ENCODE measurements at places on chromosomes 2 and 18.

DNA sequence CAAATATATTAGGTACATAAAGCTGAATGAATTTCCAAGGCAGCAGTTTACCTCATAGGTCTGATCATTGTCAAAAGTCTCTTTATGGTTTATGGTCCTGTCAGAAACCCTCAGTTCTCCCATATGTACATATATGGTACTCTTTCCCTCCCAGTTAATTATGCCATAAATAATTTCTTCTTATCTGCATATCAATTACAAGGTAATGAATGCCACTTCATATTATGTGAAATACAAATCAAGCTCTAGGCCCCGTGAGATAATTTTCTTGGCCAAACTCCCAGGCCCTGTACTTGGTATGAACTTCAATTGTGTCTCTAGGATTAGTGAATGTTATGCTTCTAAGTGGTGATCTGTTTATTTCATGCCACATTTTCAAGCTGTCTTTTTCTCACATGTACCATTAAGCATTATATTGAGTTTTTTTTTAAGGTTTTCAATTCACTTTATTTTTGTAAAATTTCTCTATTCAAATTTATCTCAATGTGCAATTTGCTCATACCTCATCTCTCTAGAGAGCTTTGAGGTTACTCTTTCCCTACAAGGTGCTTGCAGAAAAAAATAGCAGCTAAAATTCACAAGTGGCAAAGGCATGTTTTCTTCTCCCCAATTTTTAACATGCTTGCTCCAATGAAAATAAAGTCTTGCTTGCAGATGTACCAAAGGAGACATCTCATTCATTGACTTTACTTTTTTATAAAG, 430.6 kb upstream of the VRK2 start:
- no peak for DNase-seq

GRCh38 chr2:6667326-6667725, 198.4 kb downstream of the CMPK2 start:
- no peak for DNase-seq

- no peak for DNase-seq
Measured at GRCh38 chr18:26057344-26057773, 33.1 kb downstream of the SS18 start.

- no peak for DNase-seq
Measured at GRCh38 chr18:79942786-79943607, 8.5 kb downstream of the SLC66A2 start.

DNA sequence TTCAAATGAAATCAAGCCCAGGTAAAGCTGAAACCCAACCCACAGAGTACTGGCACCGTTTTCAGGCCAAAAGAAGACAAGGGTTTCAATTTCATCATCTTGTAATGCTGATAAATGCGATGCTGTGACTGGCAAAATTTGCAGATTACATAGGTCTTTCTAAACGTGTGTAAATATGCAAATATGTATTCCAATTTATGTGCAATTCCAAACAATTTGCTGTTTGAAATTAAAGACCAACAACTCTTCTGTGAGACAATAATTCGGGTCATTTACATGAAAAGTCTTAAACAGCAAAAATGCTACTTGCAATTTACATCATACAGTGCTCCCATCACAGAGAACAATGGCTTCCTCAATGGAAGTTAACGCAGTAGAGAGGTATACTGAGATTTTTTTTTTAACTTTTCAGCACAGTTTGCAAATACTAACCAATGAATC, 2.8 kb upstream of the ZNF532 start:
- no peak for DNase-seq

DNA sequence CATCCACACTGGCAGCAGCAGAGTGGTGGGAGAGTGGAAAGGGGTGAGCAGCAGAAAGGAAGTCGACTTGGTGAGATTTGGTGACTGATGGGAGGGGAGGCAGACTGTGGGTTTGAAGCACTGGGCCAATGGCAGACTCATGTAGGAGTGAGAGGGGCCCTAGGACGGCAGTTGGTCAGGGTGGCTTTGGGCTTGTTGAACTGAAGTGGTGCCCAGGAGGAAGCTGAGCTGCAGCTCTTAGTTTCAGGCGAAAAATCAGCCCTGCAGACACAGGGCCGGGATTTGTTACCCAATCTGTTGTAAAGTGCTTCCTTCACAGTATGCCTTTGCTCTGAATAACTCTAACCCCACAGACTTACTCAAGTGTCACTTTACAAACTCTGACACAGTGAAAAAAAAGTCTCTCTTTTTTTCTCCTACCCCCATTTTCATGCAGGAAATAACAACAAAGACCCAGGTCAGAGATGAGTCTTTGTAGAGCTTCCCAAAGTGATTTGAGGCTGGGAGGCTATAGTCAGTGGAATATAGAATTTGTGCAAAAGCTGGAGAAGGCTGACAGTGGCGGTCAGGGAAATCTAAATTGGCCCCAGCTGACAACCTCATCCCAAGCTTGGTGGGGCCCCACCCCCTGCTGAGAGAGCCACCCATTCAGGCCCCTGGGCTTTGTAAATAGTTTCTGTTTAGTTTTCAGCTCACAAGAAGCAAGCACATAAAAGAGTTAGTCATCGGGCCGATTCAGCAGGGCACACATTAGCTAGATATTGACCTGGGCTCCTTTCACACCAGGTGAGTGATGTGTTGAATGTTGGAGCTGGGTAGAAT, 226.9 kb downstream of the VAPA start:
- peak; percentile 49 for DNase-seq

DNA sequence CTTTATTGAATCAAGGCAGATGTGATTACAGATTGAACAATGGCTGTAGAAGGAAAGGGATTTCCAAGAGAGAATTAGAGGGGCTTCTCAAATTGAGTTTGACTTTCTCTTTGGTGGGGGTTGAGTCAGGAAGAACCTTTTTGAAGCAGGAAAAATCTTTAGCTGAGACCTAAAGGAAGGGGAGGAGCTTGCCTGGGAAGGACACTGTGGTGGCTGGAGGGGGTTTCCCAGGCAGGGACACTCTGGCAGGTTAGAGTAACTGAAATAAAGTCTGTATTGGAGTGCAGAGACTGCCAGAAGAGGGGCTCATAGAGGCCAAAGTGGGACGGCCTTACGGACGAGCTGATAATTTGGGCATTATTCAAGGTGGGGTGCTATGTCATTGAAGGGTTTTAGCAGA, 69.3 kb downstream of the NEDD4L start:
- no peak for DNase-seq

DNA sequence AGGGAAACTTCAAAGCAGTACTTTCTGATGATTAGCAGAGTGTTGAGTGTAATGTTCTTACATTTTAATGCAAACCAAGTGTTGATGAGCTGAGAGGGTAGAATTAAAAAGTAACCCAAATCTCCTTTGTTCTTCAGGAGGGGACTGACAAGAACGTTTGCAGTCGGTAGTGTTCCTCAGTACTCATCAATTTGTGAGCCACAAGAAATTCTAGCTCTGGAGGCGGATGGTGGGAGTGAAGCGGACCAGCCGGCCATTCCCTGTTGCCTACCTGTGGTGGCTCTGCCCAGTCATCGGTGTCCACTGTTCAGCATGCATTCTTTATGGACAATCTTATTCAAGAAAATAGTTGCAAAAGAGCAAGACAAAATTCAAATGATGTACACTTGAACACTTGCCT, 438.6 kb upstream of the POU3F3 start:
- no peak for DNase-seq

GRCh38 chr2:169173876-169174275, 104.5 kb downstream of the DHRS9 start:
- no peak for DNase-seq

GRCh38 chr2:33477473-33478468, 1.3 kb downstream of the RASGRP3 start:
- no peak for DNase-seq

GRCh38 chr18:6891788-6892187, 162.3 kb downstream of the ARHGAP28 start:
- DNase-seq = no peak

DNA sequence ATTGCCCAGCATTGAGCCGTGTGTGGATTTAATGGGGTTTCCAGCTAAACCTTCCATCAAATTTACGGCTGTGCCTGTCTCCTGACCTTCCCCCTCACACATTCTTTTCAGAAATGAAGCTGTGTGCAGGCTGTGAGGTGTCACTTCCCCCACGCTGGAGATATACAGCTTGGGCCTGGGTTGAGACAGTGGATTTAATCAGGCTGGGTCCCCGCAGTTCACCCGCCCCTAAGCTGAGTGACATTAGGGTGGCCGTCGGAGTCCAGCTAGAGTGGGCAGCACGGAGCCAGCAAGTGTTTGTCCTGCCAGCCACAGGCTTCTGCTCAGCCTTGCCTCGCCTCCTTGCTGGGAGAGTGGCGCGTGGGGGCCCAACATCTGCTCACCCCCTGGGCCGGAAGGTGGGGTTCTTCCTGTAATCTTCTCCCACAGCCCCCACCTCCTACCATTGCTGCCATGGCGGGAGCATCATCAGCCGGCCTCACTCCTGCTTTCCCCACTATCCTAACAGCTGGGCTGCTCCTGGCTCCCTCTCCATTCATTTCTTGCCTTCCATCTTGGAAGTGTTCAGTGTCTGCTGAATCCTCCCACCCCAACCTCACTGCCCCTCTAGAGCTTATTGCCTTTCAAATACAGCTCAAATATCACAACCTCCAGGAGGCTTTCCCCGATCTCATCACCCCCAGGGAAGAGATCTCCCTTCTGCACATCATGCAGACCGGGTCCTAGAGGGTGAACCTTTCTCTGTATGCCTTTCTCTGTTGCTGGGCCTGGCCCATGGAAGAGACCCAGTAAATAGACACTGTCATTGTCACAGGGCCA, 149.0 kb downstream of the GLI2 start:
- DNase-seq = no peak

DNA sequence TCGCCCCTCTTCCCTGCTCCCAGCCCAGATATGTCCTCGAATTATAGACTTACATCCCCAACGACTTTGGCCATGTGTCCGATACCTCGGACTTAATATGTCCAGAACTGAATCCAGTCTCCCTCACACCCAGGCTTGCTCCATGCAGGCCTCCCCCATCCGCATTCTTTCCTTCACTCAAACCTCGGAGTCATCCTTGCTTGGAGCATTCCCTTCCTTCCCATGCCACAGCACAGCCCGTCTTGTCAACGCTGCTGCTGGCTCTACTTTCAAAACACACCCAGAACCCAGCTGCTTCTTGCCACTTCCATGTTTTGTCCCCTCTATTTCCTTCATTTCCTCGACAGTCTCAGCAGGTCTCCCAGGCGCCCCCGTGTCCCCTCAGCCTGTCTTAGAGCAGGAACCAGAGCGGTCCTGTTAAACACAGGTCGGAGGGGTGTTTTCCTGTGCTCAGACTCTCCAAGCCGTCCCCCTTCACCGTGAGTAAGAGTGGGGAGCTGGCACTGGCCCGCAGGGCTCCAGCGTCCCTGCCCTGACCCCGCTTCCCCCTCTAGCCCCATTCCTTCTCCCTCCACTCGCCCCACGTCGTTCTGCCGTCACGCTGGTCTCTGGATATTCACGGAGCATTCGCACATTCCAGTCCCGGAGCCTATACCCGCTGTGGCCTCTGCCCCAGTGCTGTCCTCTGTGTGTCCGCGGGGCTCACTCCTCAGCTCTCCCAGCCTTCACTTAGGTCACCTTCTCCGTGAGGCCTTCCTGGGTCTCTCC, 54.4 kb downstream of the VAPA start:
- no peak for DNase-seq

- DNase-seq = no peak
Measured at GRCh38 chr2:182148344-182148743, 162.7 kb downstream of the PPP1R1C start.

DNA sequence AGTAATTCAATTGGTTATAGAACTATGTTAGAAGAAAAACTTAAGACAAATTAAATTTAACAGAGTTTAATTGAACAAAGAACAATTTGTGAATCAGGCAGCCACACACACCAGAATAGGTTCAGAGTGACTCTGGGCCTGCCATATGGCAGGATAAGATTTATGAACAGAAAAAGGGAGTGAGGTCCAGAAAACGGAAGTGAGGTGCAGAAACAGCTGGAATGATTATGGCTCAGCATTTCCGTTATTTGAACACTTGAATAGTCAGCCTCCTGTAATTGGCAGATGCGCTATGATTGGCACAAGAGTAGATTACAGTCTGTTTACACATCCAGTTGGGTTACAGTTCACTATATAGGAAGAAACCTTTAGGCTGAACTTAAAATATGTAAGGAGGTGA, 99.0 kb downstream of the MBD2 start:
- DNase-seq = no peak

DNA sequence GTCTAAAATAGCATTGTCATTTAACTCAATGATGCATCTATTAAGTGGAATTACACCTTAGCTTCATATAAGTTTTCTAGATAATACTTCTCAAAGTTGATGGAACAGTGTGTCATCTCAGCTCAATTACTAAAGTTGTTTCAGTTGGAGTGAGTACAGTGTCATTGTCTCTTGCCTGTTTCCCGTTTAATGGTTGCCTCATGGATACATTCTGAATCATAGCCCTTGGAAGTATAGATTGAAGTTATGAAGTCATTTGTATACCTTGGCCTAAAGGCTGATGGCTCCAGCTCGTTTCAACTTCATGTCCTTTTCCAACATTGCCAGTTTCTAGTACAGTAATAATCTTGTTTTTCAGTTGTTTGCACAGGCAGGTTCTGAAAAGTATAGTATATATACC, 130.5 kb upstream of the NOSTRIN start:
- DNase-seq = no peak

- DNase-seq = no peak
Measured at GRCh38 chr18:10424585-10425307, 29.7 kb upstream of the APCDD1 start.

- no peak for DNase-seq
Measured at GRCh38 chr18:6807515-6808257, 78.2 kb downstream of the ARHGAP28 start.

- DNase-seq = peak; percentile 61
Measured at GRCh38 chr2:224948859-224949258, 93.4 kb downstream of the DOCK10 start.

DNA sequence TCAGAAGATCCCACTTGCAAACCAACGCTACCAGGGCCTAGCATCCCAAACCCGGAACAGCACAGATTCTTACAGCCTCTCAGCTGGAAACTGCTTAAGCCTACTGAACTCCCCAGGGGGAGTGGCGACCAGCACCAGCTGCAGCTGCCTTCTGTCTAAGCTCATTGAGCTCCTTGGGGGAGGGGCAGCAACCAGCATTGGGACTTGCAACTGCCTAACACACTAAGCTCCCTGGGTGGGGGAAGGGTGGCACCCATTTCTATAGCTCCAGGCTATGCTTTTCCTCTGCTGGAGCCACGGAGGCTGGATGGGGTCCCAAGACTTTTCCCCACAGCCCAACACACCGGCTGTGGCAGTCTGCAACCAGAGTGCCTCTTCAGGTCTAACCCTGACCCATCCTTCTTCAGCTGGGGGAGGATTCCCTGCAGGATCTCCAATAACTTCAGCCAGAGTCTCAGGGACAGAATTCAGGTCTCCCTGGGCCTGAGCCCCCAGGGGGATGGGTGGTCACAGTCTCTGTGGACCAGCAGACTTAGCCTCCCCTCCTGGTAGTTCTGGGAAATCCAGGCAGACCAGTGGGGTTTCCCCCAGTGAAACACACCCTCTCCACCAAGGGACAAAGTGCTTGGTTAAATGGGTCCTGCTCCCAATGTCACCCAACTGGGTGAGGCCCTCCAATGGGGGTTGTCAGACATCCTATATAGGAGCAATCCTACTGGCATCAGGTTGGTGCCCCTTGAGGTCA, 45.9 kb upstream of the ITGA4 start:
- no peak for DNase-seq

- no peak for DNase-seq
Measured at GRCh38 chr2:24237313-24237712, 62.5 kb downstream of the FAM228A start.

- DNase-seq = no peak
Measured at GRCh38 chr2:157751462-157752058, 122.9 kb upstream of the ACVR1C start.
